ENCODE measurements at places on chromosomes 13 and 19.

DNA sequence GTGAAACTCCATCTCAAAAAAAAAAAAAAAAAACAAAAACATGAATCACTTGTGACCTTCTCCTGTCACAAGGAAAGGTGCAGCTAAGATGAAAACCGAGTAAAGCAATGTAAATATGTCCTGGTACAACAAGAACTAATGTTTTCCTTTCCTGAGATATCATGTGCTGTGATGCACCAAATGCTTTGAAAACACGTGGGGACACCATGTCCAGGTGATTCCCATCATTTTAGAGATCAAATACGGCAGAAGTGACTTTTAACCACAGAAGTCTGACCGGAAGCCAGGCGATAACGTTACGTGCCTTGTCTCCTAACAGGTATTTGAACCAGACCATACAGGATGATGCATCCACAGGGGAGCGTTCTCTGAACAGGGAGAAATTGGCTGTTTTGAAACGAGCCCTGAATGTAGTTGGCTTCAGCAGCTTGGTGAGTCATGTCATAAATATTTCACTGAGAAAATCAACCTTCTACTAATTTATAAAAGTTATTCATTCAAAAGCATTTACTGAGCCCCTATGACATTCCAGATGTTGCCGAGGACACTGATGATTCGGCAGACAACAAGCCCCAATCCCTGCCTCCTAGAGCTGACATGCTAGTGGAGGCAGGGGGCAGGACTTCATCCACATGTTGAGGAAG, 328.1 kb downstream of the MYO16 start:
- DNase-seq = no peak

GRCh38 chr13:64455124-64455523, 2775.0 kb downstream of the PCDH9 start:
- DNase-seq = no peak

GRCh38 chr19:51145916-51146493, 3.9 kb downstream of the SIGLEC7 start:
- no peak for DNase-seq

GRCh38 chr13:28494778-28495537, at the start of gene FLT1:
TSS of gene FLT1 (minus strand) at chr13:28495128. CDS start at chr13:28494843, 285 bp downstream.
- peak; percentile 88 for DNase-seq

DNA sequence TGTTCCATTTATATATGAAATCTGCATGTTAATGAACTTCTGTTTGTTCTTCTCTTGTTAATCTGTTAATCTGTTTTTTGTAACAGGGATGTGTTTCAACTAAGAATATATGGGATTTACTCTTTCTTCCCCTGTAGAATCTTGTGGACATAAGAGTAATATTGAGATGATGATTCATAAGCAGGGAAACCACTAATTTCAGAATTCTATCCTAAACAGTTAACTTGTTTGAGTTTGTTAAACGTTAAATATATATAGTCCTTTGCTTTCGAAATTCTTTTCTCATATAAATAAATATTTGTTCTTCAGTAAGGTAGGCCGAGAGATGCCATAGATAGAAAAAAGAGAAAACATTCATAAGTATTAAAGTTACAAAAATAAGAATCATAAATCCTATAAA, 1052.2 kb upstream of the SPRY2 start:
- DNase-seq = no peak

DNA sequence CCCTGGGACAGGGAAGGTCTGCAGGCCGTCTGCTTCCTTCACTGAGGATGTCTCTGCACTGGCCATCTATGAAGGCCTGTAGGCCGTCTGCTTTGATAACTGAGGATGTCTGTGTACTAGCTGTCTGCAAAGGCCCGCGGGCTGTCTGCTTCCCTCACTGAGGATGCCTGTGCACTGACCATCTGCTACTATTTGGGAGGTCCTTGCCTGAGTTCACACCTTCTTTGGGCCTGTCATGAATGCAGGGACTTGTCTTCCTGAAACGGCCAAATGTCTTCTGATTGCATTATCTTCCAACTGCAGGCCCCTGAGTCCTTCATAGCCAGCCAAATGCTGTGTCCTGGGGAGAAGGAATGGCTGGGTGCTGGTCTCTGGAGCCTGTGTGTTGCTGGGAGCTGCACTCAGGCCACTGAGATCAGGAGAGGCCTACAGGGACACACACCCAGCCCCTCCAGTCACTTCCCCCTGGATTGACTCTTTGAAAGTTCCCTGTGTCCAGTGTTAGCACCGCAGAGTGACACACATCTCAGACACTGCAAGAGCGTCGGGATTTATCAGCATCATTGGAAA, 72.9 kb downstream of the TEX29 start:
- no peak for DNase-seq

DNA sequence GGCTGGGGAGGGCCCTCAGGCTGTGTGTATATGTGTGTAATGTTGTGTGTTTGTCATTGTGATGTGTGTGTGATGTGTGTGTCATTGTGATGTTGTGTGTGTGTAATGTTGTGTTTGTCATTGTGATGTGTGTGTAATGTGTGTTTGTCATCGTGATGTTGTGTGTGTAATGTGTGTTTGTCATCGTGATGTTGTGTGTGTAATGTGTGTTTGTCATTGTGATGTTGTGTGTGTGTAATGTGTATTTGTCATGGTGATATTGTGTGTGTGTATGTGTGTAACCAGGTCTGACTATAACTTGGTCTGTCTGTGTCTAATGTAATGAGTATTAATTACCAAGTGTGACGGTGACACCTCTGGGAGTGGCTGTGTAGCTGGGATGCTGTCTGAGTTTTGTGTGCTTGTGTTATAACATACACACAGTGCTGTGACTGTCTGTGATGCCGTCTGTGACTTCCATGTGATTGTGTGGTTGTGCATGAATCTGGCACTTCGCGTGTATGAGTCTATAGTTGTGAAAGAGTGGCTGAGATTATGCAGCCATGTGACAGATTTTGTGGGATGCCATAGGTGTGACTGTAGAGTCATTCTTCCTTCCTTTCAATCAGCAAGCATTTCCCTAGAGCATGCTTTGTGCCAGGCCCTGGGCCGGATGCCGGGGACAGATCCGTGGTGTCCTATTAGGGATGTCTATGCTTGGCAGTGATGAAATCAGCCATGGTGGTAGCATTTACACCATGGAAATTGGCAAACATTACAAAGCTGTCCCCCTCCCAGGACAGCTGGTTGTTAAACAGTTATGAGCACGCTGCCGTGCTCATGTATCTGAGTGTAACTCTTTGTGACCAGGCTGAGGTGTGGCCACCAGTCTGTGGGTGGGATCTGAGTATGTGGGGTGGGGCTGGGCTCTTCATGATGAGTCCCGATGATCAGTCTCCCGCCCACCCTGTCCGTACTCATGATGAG, 6.4 kb downstream of the TNFSF14 start:
- no peak for DNase-seq

DNA sequence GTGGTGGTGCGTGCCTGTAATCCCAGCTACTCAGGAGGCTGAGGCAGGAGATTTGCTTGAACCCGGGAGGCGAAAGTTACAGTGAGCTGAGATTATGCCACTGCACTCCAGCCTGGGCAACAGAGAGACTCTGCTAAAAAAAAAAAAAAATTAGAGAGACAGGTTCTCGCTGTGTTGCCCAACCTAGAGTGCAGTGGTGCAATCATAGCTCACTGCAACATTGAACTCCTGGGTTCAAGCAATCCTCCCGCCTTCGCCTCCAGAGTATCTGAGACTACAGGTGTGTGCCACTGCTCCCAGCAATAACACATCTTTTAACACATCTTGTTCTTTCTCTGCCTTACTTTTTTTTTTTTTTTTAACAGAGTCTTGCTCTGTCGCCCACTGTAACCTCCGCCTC, 32.7 kb downstream of the CLEC17A start:
- no peak for DNase-seq

DNA sequence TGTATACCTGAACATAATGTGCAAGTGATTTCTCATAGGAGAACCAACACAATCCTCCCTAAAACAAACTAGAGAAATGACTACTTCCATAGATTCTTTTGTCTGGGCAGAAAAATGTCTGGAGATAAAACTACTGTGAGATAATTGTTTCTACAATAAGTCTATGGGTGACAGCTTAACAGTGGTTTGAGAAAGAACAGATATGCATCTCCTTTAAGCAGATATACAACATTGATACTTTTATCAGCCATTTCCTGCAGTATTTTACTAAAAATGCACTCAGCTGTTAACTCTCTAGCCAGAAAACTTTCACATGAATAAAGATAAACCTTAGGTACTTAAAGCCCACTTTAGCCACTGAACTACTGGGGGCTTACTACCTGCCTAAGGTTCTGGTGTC, 1132.4 kb downstream of the EFNB2 start:
- DNase-seq = no peak

DNA sequence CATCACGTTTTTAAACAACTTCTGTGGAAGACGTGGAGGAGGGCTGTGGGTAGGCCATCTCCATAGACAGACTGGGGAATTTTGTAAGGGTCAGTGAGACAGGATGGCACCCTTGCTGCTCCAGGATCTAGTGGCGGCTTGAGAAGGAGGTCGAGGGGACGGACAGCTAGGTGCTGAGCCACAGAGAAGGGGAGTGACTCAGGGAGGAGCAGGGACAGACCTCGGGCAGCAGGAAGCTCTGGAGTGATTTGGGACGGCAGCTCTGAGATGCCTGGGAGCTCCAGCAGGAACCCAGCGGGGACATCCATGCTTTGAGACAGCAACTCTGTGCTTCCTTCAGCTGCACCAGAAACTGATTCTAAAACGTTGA, 169.1 kb upstream of the SOX1 start:
- peak; percentile 75 for DNase-seq

DNA sequence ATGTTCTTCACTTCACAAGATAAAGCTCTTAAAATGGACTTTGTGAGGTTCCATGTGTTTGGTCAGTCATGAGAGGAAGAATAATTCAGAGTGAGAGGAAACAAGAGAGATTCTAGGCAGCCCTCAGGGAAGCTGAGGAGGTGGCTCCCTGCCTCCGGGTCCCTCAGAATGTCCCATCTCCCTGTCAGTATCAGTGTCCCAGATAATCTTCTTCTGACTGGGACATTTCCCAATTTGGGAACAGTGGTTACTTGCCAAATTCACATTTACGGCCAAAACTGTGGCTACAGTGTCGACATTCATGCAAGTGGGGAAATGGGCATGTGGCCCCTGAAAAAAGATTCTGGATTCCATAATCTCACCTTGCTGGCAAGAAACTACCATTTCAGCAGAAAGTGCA, 9.0 kb downstream of the ZNF417 start:
- peak; percentile 53 for DNase-seq

DNA sequence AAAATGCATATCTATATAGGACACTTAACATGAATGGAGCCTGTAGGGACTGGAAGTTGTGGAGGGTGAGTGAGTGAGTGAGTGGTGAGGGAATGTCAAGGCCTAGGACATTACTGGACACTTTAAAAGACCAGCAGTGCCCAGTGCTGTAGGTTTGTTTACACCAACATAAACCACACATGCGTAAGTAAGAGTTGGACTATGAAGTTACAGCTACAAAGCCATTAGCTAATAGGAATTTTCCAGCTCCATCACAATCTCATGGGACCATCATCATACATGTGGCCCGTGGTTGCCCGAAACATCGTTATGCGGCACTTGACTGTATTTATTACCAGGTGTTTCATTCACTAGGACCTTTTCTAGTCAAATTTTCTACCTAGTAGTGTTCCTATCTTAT, 49.2 kb downstream of the LATS2 start:
- DNase-seq = peak; percentile 7

GRCh38 chr13:36342715-36343114, 3.5 kb downstream of the SPART start:
- DNase-seq = no peak

- DNase-seq = no peak
These were observed 687.2 kb upstream of the KLHL1 start for GRCh38 chr13:70795484-70795883.

GRCh38 chr13:62092536-62092935, 676.9 kb upstream of the PCDH20 start:
- DNase-seq = no peak

DNA sequence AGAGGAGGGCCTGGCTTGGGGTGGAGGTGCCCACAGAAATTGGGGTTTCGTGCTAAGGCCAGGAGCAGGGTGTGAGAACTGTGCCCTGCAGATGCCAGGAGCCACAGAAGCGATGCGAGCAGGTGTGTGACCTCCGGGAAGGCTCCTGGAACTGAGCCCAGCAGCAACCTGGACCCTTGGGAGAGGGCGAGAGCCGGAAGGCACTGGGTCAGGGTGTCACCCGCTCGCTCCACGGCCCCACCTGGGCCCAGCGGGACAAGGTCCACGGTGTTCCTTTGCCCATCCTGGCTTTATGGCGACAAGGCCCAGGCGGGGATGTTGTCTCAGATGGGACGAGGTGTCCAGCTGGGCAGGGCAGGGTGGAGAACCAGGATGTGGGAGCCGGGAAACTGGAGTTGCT, 4.2 kb downstream of the MISP start:
- no peak for DNase-seq

DNA sequence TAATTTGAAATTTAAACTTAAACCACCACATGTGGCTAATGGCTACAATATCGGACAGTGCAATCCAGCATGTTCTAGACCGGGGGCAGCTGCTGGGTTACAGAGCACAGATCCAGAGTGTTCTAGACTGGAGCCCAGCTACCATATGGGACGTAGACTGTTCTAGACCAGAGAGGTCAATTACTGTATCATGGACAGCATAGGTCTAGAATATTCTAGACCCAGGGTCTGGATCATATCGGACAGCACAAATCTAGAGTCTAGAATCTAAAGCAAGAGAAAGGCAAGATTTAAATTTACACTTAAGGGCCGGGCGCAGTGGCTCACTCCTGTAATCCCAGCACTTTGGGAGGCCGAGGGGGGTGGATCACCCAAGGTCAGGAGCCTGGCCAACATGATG, 37.9 kb downstream of the CELF5 start:
- DNase-seq = no peak

- no peak for DNase-seq
These were observed 284.4 kb downstream of the DIAPH3 start for GRCh38 chr13:59879281-59879680.

- DNase-seq = no peak
These were observed 1.0 kb downstream of the PCID2 start for GRCh38 chr13:113207460-113207859.

- no peak for DNase-seq
These were observed 145.0 kb downstream of the ABCC4 start for GRCh38 chr13:95156208-95156607.

DNA sequence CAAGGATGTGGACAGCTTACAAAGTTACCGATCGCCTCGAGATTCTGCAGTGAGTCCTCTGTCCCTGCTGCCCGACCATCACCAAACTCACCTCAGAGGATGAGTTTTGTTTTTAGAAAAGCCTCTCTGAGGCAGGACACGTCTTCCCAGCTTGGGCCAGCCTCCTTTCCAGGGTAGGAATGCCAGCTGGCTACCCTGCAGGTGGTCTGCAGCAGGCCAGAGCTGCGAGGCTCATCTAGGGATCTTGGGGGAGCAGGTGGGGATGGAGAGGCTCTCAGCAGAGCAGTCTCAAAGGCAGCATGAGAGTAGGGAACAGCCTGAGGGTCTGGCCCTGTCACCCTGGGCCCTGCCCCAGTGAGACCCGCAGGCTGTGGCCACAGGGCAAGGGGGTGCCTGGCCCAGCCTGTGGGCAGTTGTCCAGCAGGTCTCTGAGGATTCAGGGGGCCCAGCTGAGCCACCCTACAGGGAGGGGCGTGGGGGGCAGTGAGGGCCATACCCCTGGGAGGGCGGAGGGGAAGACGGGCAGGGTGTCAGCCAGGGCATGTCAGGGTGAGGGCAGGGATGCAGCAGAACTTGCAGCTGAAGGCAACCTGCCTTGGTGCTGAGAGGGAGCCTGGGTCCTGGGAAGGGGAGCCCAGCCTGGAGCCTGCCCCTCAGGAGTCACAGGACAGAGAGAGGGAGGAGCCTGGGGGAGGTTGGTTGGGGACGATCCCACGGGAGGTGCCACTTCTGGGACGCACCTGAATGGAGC, 57.3 kb upstream of the TPM4 start:
- DNase-seq = peak; percentile 65

Data from lower leg skin (tissue), 4 donors.